ENCODE measurements at places on chromosomes 1 and 21.

DNA sequence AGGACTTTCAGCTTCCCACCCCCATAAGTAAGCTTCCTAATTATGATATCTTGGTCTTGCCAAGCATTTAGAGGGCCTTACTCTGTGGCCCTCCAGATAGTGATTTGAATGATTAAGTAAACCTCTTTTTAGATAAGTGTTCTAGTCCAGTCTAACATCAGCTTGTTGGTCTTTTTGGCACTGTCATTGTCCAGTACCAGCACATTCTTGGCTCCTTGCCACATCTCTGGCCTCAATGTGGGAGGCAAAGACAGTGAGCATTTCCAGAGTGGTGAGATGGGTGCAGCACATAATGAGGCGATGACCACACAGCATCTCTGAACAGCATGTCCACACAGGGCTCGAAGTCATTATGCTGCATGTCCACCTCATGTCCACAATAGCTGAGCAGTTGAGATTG is 6.1 kb downstream of the CAPZA1 start:
- DNase-seq: no peak

DNA sequence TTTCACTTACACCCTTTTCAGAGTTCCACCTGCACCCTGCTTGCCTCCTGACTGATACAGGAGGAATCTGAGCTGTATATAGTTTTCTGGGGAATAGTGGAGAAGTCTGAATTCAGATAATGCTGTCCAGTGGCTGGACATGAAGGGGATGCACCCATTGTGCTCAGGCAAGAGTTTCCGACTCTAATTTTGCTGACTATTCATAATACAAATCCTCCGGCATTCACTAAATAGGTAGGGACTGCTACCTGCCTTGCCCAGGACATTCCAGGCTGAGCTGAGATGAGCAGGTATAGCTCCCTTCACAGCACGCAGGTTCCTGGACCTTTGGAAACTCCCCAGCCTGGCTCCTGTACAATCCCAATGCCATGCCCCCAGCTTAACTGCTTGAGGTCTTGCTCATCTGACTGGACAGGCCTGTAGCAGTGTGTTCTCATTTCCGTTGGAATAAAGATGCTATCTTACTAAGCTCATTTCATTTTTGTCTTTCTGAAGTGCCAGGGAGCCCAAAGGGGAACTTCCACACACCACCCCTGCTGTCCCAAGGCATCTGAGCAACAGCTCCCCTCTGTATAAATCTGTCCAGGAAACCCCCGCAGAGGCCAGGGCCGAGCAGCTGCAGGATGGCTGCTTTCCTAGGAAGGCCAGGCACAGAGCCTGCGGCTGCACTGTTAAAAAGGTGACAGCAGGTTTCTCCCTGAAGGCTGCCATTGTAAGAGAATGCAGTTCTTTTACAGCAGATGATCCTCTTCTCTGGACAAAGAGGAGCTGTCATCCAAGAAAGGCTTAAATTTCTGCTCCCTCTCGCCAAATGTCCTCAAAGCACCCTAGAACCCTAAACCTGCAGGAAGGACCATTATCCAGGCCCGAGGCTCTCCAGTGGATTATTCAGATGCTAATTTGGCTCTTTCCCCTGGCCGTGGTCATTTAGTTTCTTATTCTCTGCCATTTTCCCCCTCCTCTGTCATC is 21.7 kb upstream of the VASH2 start:
- DNase-seq: no peak

DNA sequence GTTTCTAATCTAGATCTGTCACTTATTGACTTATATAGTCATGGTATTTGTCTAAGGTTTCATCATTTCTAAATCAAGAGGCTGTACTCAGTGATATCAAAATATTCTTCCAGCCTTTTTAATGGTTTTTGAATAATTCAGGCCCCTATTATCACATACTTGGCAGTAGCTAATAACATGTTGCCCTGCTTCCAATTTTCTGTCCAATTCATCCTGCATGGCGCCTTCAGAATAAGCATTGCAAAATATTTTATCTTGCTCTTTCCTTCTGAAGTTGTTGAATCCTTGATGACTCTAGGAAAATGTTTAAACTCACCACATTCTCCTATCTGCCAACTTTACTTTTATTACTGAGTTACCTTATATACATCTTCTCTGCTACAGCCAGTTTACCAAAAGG is 517.2 kb upstream of the B3GALT2 start:
- DNase-seq: no peak

GRCh38 chr21:31558962-31559367 is 100.5 kb upstream of the SOD1 start:
- DNase-seq: peak; percentile 97

GRCh38 chr1:19203440-19203839 is 6.6 kb downstream of the UBR4 start:
- DNase-seq: no peak

GRCh38 chr1:176609556-176610408 is 146.8 kb downstream of the PAPPA2 start:
- no peak for DNase-seq

DNA sequence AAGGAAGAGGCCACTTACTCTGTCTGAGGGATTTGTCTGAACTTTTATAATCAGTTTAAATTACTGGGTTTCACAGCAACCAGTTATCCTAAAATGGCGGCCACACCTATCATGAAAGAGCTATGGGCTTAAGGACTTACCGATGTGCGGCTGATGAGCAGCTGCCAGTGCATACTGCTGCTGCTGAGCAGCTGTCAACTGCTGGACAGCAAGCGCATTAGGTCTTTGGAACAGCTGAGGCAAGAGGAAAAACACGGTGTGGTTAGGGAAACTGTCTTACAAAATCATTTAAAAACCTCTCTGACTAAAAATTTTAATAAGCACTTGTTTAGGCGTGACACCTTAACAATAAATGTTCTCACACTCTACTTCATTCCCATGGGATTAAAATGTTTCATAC is 72.6 kb upstream of the SDC3 start:
- DNase-seq: no peak

DNA sequence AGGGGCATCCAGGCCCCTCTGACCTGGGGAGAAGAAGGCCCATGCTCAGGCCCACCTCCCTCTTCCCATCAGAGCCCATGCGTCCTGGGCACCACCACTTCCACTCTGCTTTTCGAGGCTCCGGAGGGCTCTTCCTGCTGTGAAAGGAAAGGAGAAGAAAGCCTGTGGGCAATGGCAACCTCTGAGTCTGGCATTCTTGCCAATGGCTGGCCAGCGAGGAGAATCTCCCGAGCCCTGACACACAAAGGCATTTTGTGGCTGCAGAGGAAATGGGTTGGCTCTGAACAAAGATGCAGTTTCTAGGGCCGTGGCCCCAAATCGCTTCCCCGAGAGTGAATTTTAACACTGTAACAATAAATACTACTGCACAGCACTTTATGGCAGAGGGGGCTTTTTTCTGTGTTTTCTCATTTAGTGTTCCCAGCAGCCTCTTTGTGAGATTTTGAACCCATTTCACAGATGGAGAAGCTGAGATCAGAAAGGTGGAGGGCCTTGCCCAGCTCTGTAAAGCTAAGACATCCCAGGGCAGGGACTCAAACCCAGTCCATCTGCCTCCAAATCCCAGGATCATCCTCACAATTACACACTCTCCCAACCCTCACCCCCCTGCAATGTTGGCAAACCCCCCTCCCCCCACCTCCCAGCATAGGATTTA is 35.7 kb upstream of the TMEM51 start:
- no peak for DNase-seq

DNA sequence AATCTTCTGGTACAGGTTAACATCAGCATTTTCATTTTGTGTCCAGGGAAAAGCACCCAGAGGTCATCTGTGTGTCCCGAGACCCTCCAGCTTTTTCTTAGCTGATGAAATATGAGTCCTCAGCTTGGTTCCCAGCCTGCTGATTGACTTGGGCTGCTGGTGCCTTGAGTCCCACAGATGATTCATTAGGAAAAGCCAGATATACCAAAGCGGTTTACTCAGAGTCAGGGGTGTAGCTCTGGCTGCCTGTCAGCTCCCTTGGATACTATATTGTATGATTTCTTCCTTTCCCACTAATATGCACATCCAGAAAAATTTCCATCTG is 43.7 kb upstream of the MAB21L3 start:
- DNase-seq: no peak

- DNase-seq: no peak
Measured at GRCh38 chr21:41425954-41426675, at the start of gene MX1. TSS of gene MX1 (plus strand) at chr21:41426239. CDS start at chr21:41432071, 5,832 bp downstream.

DNA sequence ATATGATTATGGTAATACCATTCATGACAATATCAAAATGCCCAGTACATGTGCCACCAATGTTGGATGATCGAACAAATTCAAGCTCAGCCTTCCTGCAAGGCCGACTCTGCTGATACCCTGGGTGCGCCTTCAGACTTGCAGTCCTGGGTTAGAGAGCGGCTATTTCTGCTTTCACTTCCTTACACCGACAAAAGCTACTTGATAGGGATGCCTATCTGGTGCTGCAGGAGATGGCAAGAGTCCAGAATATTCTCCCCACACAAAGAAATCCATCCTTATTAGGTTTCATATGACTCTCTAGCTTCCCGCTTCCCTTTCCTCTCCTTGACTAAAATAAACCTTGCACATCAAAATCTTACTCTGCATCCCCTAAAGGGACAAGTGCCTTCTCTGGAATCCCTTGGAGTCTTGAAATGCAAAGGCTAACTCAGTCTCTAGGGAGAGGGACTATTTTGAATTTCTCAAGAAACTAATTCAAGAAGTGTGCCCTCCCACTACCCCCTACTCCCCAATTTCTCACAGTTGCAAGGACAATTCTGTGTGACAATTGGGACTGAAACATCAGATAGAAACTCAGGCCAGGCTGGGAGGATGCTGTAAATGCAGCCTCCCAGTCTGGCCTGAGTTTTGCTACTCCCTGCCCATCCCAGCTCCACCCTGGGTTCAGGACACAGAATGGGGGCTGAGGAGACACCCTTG is 103.1 kb upstream of the USP24 start:
- no peak for DNase-seq

GRCh38 chr21:29726044-29726443 is 213.8 kb downstream of the GRIK1 start:
- DNase-seq: no peak

DNA sequence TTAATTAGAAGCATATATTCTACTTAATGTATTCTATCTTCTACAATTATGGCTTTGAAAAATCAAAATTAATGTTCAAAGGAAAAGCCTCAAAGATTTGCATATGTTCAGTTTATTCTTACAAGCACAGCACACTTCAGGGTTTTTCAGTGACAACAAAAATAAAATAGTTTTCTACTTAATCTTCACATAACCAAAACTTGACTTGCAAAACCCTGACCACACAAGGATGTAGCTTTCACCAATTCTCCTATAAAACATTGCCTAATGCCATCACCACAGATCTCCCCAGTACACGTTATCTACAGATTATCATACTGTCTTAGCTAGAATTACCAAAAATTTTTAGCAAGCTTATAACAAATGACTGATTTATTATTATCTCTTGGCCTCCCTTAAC is 23.3 kb downstream of the LPAR3 start:
- no peak for DNase-seq

DNA sequence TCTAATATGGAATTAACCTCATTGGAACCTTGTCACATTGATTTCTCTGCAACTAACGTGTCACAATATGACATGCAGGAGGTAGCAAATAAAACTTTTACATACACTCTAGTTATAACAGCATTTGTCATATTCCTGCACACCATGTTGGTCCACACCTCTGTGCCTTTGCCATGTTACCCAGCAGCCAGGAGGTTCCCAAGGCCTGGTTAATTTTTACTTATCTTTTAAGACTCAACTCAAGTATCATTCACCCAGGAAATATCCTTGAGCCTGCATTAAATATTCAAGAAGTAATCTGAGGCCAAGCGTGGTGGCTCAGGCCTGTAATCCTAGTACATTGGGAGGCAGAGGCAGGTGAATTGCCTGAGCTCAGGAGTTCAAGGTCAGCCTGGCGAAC is 447.2 kb upstream of the NR5A2 start:
- peak; percentile 25 for DNase-seq

- peak; percentile 54 for DNase-seq
Measured at GRCh38 chr1:44408632-44409602, 3.9 kb downstream of the RNF220 start.

DNA sequence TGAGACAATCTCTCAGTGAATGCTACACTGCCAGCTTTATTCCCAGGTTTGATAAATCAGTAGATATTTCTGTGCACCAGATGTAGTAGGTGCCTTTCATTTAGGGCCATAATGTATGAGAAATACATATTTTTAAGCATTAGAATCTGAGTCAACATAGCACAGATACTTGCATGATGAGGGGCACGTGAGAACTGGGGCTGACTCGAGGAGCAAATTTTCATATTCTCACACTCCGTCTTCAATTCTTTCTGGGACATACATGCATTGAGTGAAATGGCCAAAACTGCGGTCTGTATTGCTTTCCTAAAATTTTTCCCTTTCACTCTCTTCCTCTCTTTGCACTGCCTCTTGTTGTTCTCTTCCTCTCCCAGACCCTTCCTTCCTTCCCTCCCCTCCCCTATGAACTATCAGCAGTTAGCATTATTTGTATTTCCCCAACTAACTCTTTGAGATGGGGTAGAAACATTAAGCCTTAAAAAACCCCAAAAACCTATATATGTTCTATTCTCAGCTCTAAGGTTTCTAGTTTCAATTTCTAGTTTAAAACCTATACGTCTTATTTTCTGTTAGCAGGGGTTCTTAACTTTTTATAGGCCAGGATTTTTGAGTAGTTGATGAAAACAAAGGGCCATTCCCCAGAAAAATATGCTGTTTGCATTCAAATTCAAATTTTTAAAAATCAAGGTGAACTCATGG is 289.1 kb downstream of the PTBP2 start:
- DNase-seq: no peak
